Lung microvascular endothelial cell (primary cell): ENCODE measurements at places on chromosomes 2 and 18. TPM values are rescaled to one million over a fixed set of nuclear protein-coding genes. Genes with fewer than 3 reads are reported as not detected.

GRCh38 chr18:74473976-74474640 is 17.0 kb upstream of the DIPK1C start:
- no peak for DNase-seq

DNA sequence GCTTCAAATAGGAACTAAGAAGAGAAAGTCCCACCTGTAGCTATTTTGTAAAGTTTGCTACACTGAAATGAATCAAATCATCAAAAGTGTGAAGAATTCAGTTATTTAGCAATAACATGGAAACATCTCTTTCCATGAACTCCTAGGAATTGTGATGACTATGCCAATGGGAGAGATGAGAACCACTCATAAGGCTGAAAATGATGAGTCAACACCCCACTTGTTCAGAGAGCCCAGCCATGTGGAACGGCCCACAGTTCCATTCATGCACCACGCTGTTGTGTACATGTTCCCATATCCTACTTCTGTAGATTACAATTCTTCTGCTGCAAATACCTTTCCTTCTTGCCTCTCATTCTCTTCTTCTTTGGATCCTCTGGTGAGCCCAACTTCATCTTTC is 645.5 kb upstream of the ID2 start:
- DNase-seq, result no peak

DNA sequence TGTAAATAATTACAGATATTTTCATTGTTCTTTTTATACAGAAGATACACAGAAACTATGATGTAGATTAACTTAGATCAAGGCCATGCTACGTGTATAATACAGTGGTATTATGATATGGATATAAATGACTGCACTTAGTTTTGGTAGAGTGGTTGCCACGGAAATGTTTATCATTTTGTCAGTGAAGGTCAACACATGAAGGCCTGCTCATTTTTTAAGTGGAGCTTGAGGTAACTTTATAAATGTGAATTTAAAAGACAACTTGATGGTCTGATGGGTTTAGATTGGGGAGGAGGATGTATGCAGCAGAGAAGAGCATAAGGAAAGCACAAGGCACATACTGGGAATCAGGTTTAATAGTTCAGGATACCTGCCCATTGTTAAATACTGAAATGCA is 14.4 kb upstream of the BBS5 start:
- no peak for DNase-seq

Gene ZNF892
- total RNA-seq, result 4.4 and 4.8 TPM in 2 replicates

GRCh38 chr2:171706152-171706803 is 19.0 kb downstream of the DYNC1I2 start:
- peak; percentile 38 for DNase-seq

- DNase-seq, result peak; percentile 95
Observed at GRCh38 chr2:231545105-231545902, 15.1 kb upstream of the NMUR1 start.

GRCh38 chr2:61262699-61263098 is 100.7 kb downstream of the C2orf74 start:
- DNase-seq, result no peak

- DNase-seq, result peak; percentile 68
Observed at GRCh38 chr2:127025359-127026166, 81.4 kb downstream of the BIN1 start.

Gene G6PC2
- not detected in 2 replicates for total RNA-seq
